ENCODE measurements at places on chromosomes 13 and 19.

GRCh38 chr13:114009590-114010400, 35.9 kb upstream of the C13orf46 start:
- no peak for DNase-seq

- DNase-seq, result no peak
Measured at GRCh38 chr19:3694361-3695123, 5.7 kb downstream of the PIP5K1C start.

- DNase-seq, result no peak
Measured at GRCh38 chr19:18464646-18465045, 26.7 kb upstream of the ISYNA1 start.

- no peak for DNase-seq
Measured at GRCh38 chr13:103067751-103068555, 1.7 kb upstream of the SLC10A2 start.

All from stimulated activated CD4-positive, alpha-beta T cell treated with anti-CD3 and anti-CD28 coated beads, Interleukin-4, amount 100 ng/mL, for 4 hours (primary cell).